ENCODE measurements at places on chromosomes 16 and 17.

DNA sequence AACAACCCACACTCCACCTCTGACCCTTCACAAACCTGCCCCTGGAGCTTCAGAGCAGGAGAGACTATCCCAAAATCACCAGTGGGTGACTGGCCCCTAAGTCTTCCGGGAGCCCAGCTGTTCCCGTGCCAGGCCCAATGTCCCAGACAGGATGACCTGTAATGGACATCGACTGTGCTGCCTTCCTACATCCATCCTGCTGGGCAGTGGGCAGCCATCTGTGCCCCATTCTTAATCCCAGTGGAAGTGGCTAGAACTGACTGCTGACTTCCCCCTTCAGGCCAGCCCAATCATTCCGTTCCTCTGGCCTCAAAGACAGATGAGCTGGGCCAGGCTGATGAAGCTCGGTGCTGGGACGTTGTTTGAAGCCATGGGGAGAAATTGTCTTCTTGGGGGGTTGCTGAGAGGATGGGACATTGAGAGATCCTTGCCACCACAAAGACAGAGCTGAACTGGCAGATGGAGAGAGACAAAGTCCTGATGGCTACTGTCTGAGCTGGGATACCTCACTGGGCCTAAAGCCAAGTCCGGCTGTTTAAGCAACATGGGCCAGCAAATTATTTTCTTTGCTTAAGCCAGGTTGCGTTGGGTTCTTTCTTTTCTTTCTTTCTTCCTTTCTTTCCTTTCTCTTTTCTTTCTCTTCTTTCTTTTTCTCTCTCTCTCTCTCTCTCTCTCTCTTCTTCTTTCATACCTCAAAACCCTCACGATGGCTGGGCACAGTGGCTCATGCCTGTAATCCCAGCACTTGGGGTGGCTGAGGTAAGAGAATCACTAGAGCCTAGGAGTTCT lies 17.9 kb upstream of the ALOX15B start:
- DNase-seq, result no peak

GRCh38 chr16:48623304-48624016 lies 13.5 kb upstream of the N4BP1 start:
- peak; percentile 88 for DNase-seq

GRCh38 chr16:81586417-81586816 lies 141.8 kb downstream of the CMIP start:
- DNase-seq, result peak; percentile 30

- DNase-seq, result no peak
Measured at GRCh38 chr16:1034230-1035065, 38.1 kb upstream of the SSTR5 start.

DNA sequence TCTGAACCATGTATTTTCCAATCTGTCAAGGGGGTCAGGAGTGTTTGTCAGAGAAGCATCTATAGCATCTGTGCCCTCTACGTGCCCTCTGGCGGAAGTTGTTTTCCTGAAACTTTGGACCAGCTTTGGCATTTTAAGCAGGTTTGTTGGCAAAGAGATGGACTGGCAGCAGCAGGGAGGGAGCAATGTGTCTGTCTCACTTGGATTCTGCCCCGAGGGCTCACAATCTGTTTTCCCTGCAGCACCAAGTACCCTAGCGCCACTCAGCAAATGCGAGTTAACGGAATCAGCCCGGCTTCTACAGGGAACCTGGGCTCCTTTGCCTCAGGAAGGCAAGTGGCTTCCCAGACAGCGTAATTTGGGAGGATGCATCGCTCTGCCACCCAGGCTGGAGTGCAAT lies 17.4 kb downstream of the DUSP14 start:
- no peak for DNase-seq

GRCh38 chr17:42431758-42432161 lies 8.7 kb upstream of the CAVIN1 start:
- peak; percentile 59 for DNase-seq

DNA sequence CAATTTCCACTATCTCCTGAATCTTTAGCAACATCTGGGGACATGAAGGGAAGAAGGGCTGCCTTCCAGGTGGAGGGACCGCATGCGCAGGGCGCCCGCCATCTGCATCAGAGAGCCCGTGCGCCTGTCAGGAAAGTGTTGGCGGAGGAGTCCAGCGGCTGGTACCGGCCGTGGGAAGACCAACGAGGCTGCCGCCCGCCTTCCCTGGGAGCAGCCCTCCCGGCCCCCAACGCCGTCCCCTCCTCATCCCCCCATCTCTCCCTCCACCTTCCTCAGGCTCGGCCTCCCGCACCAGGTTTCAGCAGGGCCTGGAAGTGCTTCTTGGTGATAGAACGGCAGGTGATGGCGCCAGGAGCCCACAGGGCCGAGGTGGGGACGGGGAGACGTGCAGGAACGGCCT lies 8.8 kb downstream of the CLCN7 start:
- DNase-seq, result no peak

- no peak for DNase-seq
Measured at GRCh38 chr16:57778658-57779057, 23.6 kb downstream of the KIFC3 start.

DNA sequence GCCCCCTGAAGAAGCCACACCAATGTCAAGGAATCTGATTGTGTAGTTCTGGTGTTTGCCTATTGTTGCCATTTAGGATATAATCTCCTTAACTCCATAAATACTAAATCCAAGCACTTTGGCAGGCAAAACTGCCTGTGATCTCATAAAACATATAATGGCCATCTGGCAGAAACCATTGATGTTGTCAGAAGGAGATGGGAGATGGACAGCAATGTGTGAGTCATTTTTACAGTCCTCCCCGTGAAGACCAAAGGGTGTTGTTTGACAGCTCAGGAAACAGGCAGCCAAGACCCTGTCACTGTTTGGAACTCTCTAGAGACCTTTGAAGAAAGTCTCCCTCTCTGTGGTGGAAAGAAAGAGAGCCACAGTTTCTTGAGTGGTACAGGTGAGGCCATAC lies 454.1 kb downstream of the HS3ST3B1 start:
- DNase-seq, result peak; percentile 12

GRCh38 chr17:77253611-77254051 lies 112.9 kb downstream of the SEC14L1 start:
- peak; percentile 96 for DNase-seq

DNA sequence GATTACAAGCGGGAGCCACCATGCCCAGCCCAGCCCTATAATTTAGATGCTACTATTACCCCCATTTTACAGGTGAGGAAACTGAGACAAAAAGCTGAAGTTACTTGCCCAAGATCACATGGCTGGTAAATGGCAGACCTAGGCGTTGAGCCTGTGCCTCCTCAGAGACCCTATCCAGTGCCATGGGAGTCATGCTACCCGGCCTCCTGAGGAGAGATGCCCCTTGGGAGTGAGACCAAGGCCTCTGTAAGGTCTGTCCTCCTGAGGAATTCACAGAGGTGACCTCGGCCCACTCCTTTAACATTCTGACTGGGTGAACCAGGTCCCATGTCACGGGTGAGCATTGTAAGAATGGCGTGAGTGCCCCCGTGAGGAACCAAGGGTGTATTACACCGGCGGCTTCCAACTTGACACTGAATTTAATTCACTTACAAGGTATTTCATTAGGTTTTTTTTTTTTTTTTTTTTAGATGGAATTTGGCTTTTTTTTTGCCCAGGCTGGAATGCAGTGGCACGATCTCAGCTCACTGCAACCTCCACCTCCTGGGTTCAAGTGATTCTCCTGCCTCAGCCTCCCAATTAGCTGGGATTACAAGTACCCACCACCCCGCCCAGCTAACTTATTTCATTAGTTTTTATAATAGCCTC lies 95.7 kb downstream of the ABCC6 start:
- DNase-seq, result peak; percentile 74

- no peak for DNase-seq
Measured at GRCh38 chr17:5225668-5226457, 8.8 kb downstream of the SCIMP start.

GRCh38 chr17:50194140-50194933 lies 7.1 kb downstream of the COL1A1 start:
- no peak for DNase-seq

- no peak for DNase-seq
Measured at GRCh38 chr17:68397108-68397536, 60.2 kb downstream of the WIPI1 start.

DNA sequence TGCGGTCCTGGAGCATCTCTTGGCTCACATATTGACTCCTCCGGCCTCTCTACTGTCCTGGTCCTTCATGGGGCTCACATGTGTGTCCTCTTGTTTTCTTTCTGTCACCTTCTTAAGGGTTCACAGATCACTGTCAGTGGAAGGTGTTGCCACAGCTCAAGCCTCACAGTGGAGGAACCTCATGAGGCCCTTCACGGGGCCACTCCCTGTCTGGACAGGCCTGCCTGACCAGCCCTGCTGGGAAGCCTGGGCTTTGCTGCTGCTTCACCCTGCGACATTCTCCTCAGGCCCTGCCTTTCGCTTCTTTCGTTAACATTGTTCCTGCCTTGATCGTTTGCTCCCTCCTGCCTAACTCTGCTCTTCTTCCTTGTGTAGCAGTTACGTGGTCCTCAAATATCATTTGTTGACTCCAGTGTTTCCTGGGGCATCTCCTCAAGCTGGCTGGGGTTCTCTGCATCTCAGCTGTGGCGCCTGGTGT lies 55.9 kb downstream of the WDR45B start:
- DNase-seq, result peak; percentile 29

- peak; percentile 15 for DNase-seq
Measured at GRCh38 chr16:48057048-48057447, 98.7 kb downstream of the ABCC12 start.

- DNase-seq, result no peak
Measured at GRCh38 chr16:73891129-73891542, 405.5 kb upstream of the PSMD7 start.

DNA sequence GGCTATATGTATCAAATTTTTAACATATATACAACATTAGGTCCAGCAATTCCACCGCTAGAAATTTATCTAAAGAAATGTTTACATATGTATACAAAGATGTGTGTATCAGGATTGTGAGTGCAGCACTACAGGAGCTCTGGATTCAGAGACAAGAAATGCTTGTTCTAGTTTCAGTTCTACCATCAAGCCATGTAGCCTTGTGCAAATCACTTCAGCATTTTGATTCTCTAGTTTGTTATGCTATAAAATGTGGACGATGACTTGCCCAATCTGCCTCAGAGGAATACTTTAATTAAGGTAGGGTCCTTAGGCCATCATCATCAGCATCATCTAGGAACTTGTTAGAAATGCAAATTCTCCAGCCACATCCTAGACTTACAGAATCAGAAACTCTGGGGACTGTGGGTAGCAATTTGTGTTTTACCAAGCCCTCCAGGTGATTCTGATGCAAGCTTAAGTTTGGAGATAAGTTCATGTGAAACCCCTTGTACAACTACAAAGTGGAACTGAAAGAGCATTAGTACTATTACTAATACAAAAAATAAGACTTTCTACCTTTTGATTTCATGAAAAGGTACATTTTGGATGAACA lies 131.2 kb upstream of the CORO6 start:
- DNase-seq, result no peak

DNA sequence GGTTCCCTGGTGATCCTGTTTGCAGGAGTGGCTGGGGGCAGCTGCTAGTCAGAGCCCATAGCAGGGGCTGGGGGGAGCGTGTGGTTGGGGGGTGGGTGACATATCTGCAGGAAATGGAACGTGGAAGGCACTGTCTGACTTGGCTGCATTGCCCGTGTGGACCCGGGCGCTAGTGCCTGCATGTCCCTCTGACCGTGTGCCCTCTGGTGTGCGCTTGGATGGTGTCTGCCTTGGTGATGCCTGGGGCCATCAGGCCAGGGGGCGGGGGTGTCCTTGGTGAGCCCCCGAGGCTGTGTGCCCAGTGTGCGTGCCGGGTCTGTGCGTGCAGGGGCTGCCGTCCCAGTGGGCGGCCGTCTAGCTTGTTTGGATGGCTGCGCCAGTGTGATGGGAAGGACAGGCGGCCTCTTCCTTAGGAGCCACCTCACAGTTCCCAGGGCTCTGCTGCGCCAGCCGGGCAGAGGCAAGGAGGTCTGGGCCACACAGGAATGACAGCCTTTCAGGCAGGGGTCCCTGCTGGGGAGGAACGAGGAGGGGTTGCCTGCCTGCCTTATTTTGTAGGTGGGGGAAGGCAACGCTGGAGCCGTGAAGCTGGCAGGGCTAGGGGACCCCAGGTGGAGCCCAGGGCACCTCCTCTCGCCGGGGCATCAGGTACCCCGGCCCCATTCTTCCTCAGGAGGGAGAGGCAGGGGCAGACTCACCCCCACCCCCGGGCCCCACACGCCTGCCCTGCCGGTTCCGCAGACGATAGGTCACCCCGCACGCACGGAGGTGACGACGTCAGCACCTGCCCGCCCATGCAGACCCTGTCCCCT lies 693 bp downstream of the NDRG4 start:
- DNase-seq, result no peak

GRCh38 chr17:67157732-67158639 lies 87.0 kb downstream of the HELZ start:
- DNase-seq, result peak; percentile 54

DNA sequence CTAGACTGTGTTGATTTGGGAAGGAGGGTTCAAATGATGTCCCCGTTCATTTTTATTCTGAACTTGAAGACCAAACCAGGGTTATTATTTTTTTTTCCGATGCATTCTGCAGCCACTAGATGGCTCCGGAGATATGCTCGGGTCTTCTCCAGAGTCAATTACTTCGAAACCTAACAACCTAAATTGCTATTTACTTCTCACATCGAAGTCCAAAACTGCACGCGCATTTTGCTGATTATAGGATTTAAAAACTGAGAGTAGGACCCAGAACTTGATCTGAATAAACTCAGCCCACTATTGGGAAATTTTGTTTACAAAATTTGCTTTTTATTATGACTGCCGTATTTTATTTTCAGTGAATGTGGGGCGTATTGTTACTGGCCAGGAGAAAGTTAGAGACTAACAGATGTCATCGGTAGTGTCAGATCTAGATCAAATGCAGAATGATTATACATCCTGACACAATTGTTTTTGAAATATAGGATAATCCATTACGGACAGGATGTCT lies 263.8 kb downstream of the HS3ST3A1 start:
- DNase-seq, result peak; percentile 82

GRCh38 chr16:71855937-71856662 lies 10.3 kb downstream of the ATXN1L start:
- no peak for DNase-seq

GRCh38 chr16:66146798-66147197 lies 219.7 kb upstream of the CDH5 start:
- DNase-seq, result no peak

- DNase-seq, result peak; percentile 12
Measured at GRCh38 chr16:77211880-77212740, 12.9 kb downstream of the SYCE1L start.

- peak; percentile 55 for DNase-seq
Measured at GRCh38 chr16:81280393-81280792, 34.4 kb upstream of the GAN start.

- no peak for DNase-seq
Measured at GRCh38 chr17:49986396-49987289, 8.4 kb downstream of the DLX3 start.

DNA sequence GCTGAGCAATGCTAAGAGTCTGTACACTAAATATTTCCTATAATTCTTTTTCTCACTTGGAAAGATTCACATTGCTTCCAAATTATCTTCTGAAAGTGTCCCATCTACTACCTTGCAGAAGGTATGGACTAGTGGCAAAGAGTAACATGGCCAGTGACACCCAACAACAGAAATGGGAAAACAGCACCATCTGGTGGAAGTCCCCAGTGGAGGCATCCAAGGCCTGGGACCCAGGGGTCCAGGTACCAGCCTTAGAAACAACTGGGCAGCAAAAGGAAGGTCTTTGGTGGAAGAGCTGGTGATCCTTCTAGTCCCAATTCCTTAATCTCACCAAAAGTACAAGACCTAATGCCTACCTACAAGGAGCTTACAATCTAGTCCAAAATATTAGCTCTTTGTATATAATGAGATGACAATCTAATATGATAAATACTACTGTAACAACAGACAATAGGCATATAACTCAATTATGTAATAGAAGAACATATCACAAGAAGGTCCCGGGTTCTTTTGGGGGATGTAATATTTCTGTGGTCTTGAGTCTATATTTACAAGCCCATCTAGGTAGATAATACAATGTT lies 55.3 kb downstream of the SKAP1 start:
- peak; percentile 4 for DNase-seq

GRCh38 chr17:5138616-5139457 lies 23.0 kb downstream of the USP6 start:
- DNase-seq, result no peak
